ENCODE measurements at places on chromosomes 16 and 17.
A peak's percentile ranks its signal among the peaks of the same experiment; 100 is the strongest.

GRCh38 chr17:80083136-80083661, 18.2 kb upstream of the GAA start:
- no peak for DNase-seq

GRCh38 chr17:535198-535597, 179.4 kb downstream of the VPS53 start:
- no peak for DNase-seq

DNA sequence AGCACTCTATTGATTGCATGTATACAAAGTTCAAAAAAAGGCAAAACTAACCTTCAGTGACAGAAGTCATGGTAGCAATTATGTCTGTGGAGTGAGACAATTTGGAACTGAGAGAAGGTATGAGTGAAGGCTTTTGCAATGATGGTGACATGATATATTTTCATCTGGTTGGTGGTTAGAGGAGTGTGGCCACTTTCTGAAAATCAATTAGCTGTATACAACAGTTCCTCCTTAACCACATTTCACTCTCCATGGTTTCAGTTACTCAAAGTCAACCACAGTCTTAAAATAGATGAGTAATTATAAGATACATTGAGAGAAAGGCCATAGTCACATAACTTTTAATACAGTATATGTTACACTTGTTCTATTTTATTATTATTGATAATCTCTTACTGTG, 26.2 kb downstream of the ADAMTS18 start:
- no peak for DNase-seq

DNA sequence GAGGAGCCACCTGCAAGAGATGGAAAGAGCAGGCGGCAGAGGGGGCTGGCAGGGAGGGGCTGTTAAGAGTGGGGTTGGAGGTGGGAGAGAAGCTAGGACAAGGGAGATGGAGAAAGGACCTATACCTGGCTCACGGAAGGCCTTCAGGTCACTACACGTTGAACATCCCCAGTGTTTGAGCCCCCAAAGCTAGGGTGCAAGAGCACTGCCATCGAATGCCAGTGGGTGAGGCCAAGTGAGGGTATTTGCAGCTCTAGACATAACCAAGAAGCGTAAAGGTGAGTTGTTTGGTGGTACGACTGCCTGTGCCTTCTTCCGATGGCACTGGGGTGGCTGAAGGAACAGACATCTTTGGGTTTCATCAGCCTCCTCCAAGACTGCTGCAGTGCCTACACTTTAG, 17.0 kb upstream of the HERPUD1 start:
- no peak for DNase-seq

- no peak for DNase-seq
Measured at GRCh38 chr16:56369202-56369601, 56.1 kb downstream of the AMFR start.

- DNase-seq, result no peak
Measured at GRCh38 chr17:43456661-43457361, 27.0 kb upstream of the DHX8 start.

GRCh38 chr17:7930841-7931631, 710 bp downstream of the TRAPPC1 start:
- DNase-seq, result no peak

DNA sequence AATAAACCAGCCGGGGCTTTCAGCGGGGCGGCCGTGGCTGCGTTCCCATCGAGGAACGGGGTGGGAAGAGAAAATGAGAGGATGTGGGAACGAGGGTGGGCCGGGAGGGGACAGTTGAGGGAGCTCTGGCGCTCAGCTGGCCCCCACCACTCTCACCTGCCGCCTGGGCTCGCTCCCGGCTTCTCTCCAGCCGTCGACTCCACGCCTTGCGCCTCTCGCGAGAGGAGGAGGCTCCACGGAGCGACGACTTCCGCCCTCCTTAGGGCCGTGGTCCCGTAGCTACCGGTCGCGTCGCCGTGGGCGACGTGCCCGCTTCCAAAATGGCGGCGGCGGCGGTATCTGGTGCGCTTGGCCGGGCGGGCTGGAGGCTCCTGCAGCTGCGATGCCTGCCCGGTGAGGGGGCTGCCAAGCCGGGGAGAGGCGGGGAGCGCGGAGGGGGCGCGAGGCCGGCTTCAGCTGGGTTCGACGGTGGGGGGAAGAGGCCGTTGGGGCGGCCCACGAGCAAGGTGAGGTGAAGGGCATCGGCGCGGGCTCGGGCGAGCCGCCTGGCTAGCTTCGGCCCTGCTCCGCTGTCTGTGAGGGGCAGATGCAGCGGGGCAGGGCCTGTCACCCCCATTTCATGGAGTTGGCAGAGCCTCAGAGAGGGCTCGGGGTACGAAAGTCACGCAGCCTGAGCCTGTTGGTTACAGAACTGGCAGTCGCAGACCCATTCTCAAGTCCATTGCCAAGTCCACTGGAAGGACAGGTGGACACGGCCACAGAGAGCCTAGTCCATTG, at the start of the genes CIAPIN1 and COQ9:
Gene CIAPIN1 (minus strand): TSS at position 200 of the 777 bp plus-strand sequence. CDS start 6,457 bp downstream, outside the sequence.
Gene COQ9 (plus strand): TSS at position 294 of the 777 bp plus-strand sequence. CDS start 27 bp downstream, at position 321.
- peak; percentile 97 for DNase-seq

DNA sequence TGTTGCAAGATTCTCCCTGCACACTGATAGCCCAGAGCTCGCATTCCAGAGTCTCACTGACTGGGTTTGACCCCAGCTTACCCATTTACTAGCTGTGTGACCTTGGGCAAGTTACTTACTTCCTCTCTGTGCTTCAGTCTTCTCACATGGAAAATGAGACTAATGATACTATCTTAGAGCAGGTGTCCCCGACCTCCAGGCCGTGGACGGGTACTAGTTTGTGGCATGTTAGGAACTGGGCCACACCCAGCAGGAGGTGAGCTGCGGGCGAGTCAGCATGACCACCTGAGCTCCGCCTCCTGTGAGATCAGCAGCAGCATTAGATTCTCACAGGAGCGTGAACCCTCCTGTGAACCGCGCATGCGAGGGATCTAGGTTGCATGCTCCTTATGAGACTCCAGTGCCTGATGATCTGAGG, 15.8 kb downstream of the ANKFY1 start:
- no peak for DNase-seq

GRCh38 chr17:76631821-76632565, 11.6 kb downstream of the ST6GALNAC1 start:
- no peak for DNase-seq

- DNase-seq, result no peak
Measured at GRCh38 chr16:27717726-27718125, 167.8 kb downstream of the KATNIP start.

DNA sequence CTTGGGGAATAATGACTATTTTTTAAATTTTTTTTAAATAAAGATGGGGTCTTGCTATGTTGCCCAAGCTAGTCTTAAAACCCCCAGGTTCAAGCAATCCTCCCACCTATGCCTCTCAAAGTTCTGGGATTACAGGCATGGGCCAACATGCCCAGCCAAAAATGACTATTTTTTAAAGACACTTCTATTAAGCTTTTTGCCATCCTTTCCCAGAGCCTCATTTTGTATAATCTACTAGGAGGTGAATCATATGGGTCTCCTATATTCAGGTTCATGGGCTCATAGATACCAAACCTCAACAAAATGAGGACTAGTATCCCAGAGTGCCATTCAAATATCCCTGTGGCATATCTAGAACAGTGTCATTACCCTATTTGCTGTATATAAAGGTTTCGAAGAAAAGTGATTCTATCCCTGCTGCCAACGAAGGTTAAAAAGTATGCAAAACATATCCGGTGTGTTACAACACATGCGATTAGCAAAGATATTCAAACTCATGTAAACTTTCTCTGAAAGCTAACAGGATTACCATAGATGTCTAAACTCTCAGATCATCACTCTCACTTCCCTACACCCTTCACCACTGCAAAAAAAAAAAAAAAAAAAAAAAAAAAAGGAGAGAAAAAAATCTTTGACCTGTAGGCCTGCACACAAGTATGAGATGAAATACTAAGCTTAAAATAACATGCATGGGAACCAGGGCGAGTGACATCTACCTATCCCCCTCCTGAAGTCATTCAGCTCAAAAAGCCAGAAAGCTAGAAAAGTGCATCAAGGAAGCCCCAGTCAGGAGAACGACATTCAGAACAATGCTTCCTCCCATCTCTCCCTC, 23.5 kb downstream of the XPO6 start:
- peak; percentile 38 for DNase-seq

DNA sequence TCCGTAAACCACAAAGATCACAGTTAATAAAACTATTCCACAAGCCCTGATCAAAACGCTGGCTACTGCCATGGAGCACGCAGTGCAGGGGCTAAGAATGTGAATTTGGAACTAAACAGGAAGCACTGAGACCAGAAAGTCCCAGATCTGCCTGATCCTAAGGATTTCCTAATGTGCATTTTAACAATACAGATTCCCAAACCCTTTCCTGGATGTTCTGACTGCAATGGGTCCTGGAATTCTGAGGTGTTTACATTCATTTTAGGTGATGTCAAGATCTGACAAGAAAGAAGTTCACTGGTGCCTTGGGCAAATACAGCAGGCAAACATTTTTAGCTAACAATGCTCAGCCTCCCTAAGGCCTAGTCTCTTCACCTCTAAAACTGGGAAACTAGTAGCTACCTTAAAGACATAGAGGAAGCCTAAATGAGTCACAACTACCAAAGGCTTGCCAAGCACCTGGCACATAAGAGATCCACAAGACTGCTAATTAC, 10.3 kb downstream of the NSMCE1 start:
- no peak for DNase-seq

GRCh38 chr16:24915576-24915975, 69.8 kb downstream of the SLC5A11 start:
- DNase-seq, result no peak

DNA sequence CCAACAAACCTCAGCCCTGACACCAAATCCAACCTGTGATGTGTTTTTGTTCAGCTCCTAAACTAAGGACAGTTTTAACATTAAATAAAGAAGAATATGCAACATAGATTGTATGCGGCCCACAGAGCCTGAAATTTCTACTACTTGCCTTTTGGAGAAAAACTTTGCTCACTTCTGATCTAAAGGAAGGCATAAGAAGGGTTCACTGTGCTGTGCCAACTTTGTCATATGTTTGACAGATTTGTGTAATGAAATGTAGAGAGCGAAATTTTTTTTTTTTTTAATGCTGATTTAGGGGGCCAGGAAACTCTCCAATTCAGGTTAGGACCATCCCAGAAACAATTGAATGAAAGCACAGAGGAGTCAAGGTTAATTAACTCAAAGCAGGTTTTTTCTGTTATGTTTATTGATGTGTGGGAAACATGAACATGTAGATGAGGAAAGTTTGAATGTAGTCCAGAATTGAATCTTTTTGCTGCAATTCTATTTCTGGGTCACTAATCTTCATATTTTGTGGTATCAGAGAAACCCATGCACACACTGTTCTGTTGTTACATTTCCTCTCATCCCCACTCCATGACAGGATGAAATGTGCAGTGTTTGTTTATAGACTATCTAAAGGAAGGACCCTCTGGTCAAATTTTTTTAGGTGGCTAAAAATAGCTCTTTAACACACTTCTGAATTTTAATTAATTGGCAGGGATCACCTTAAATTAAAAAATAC, 71.5 kb downstream of the TAOK1 start:
- DNase-seq, result no peak

DNA sequence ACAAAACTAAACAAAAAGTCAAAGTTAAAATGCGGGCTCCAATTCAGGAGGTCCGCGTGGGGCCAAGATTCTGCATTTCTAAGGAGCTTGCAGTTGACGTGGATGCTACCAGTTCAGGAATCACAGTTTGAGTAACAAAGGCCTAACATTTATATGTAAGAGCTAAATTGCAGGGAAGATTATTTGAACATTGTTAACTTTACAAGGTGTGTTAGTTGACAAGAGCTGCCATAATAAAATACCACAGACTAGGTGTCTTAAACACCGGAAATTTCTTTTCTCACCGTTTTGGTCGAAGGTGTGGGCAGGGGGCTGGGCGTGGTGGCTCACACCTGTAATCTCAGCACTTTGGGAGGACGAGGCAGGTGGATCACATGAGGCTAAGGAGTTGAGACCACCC, 24.8 kb upstream of the CMIP start:
- DNase-seq, result no peak

GRCh38 chr17:44867841-44868240, 20.2 kb downstream of the HIGD1B start:
- no peak for DNase-seq

GRCh38 chr16:88435437-88436355, 17.4 kb upstream of the ZFPM1 start:
- no peak for DNase-seq

DNA sequence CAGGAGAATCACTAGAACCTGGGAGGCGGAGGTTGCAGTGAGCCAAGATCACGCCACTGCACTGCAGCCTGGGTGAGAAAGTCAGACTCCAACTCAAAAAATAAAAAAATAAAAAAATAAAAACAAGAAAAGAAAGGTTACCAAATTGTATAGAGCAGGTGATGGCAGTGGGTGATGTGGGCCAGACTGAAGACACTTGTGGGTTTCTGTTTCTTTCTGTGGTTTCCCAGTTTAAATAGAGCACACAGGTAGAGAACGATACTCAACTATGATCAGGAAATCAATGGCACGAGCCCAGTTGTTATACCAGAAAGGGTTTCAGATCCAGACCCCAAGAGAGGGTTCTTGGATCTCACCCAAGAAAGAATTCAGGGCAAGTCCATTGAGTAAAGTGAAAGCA, 32.6 kb downstream of the NUBP1 start:
- no peak for DNase-seq

- no peak for DNase-seq
Measured at GRCh38 chr16:72424757-72425156, 252.8 kb upstream of the PMFBP1 start.

- no peak for DNase-seq
Measured at GRCh38 chr17:27780828-27781404, 19.4 kb downstream of the NOS2 start.

DNA sequence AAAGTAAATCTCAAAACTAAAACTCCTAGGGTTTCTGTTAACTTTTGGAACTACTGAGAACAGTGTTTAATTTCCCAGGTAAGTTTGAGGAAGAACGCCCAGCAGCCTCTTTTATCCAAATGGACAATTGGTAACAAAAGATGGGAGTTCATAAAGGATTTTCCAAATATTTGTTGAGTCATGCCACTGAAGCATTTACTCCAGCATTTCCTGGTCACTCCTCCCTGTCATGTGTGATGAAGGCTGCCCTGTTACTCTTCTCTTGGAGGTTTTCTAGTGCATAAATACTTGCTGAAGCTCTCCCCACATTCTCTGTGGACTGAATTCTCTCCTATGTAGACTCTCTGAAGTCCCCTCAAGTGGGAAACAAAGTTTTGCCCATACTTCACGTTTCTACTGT, 16.5 kb downstream of the ZNF75A start:
- DNase-seq, result no peak

GRCh38 chr16:50674831-50675230, 6.3 kb downstream of the SNX20 start:
- DNase-seq, result no peak

GRCh38 chr16:67259705-67260104, 10.9 kb downstream of the SLC9A5 start:
- DNase-seq, result no peak

- DNase-seq, result peak; percentile 48
Measured at GRCh38 chr17:40191237-40192208, 14.3 kb downstream of the RAPGEFL1 start.
